ENCODE measurements at places on chromosomes 5 and 9.

DNA sequence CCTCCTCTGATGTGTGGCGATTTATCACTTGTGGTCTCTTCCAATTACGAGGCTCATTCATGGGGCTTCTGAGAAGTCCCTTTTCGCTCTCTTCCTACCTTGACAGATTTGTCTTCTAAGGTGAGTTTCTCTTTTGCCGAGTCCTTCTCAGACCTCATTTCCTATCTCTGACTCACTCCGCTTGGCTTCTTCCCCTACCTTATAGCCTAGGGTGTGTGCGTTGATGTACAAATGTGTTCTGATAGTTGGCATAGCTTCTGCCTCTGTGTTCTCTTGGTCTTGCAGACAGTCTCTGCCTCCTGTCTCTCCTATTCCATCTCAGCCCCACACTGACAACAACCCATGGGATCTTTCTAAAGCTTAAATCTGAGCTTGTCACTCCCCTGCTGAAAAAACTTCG is 56.9 kb upstream of the SHB start:
- no peak for DNase-seq

- DNase-seq = no peak
Observed at GRCh38 chr5:15489571-15490235, 10.3 kb upstream of the FBXL7 start.

DNA sequence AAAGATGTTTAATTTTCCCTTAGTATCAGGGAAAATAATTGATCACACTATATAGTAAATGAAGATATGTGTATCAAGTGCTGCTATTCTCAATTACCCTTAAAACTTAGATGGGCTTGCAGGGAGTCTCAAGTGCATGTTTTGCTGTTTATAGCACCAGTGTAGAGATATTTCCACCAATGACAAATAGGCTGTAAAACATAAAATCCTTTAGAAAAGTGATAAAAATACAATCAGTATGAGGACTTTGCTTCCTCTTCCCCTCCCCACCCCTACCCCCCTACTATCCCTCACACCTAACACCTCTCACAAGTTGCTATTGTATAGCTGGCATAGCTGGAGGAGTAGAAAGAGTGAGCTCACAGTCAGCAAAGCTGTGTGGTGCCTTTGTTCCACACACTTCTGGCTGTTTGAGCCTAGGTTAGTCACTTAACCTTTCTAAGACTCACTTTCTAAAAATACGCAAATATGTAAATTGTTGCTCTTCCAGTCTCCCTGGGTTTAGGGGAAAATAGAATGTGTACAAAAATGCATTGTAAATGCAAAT is 93.1 kb downstream of the PDE4D start:
- DNase-seq = no peak

GRCh38 chr5:74618106-74618505 is 22.4 kb downstream of the ENC1 start:
- no peak for DNase-seq

DNA sequence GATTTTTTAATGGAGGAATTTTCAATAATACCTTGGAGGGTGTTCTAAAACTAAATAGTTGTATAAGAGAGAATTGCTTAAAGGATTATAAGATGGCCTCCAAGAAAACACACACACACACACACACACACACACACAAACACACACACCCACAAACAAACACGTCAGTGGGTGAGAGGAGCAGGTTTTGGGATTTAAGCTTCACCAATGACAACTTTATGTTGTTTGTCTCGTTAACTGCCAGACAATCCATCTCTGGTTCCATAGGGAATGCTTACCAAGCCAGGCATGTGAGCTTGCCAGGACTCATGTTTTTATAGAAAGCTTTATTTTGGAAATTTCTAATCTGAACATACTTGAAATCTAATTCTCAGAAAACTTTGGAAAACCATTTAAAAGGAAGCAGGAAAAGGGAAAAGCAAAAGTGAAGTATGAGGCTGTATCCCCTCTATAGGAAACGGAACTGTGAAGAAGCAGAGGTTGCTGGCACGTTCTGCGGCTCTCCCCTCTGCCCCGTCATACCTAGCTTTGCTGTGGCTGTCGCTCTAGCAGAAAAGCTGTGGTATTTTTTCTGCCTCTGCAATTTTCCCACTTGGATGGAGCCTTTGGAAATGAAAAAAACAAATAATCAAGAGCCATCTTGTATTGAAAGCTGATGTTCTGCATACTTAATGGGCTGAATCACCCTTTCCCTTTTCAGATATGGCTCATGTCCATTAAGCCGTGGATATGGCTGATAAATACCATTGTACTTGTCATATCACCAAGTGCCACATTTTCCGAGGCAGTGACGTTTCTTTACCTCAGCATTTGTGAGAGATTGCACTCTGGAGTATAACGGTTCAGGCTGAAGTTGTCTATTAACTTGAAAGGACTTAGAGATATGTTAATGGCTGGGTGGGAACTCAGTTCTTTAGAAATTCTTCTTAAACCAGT is 112.7 kb downstream of the NTRK2 start:
- no peak for DNase-seq

Measured in NCI-H1436 (cell line).